Fibroblast of lung (primary cell): ENCODE measurements at places on chromosomes 1 and 21. TPM values are rescaled to one million over a fixed set of nuclear protein-coding genes. Genes with fewer than 3 reads are reported as not detected.

LRRC47 gene
- 25.1 and 26.7 TPM in 2 replicates for total RNA-seq

EFCAB7 gene
- 9.1 and 9.8 TPM in 2 replicates for total RNA-seq

CITED4 gene
- total RNA-seq = 1.7 and 2.6 TPM in 2 replicates

DNA sequence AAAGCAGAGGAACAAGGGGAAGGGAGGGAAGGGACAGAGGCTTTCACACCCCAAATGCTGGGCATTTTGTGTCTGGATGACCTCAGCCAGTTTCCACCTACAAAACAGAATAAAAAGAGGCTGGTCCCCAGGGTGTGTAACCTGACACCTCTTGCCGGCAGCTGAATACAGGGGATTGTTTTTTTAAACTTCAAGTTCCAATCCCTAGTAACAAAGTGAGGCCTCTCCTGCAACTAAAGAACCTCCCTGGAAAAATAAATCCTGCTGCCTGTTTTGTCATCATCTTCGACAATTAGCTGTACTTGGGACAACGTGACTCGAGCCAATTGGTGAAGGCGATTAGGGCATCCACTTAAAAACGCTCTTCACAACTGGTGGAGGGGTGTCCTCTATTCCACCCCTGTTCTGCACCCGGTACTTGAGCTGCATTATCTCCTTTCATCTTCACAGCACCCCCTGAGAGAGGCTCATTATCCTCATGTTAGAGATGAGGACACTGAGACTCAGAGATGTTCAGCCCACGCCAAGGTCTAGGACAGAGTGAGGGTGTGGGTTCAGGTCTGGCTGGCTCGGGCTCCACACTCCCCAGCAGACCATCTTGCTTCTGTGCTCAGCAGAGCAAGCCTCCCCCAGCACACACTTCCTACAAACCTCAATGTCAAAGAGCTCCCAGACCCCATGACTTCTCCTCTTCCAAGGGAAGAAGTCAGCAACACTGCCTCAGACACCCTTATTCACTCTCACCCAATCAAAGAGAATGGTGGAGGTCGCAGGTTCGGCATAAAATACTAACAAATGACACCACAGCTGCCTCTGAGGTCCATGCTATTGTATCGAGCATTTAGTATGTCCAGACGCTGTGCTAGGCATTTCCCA lies 15.2 kb downstream of the ITPKB start:
- DNase-seq = peak; percentile 68

- no peak for DNase-seq
Observed at GRCh38 chr1:20319456-20320220, 29.0 kb downstream of the VWA5B1 start.

DNA sequence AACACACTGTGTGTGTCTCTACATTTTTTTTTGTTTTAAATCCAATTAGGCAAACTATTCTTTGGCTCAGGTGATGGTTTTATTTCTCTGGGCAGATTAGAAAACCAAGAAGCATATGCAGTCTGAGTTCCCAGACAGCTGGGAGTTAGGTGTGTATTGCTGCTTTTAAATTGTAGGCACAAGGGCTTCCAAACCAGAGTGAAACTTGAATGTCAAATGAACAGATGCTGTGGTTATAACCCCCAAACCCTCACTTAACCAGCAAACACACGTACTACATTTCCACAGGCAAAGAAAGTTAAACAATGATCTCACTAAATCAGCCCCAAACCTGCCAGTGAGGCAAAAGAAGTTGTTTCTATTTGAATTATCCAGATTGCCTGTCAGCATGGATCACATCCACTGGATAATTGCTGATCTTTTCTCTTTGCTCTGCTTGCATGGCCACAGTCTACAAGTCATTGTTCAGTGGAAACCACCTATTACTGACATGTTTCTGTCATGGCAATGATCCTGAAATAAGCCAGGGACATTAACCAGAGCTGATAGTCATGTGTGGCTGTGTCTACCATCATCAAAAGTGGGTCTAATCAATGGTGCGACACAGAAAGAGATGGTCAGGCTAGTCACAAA lies 576.5 kb upstream of the PLXNA2 start:
- no peak for DNase-seq

DNA sequence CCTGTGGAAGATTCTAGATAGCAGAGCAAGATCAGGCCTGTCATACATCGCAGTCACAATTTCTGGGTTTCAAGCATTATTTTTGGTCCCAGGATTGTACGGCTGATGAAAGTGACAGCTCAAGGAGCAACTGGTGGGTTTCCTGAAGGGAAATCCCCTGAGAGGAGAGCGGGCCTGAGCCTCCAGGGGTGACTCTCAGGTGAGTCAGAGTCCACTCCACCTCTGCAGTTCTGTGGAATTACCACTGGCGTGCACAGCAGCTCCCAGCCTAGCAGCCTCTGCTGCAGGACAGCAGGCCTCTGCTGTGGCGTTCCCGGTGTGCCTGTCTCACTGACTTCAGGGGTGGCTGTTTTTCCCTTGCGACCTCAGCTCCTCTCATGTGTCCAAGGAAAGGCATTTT lies 24.4 kb downstream of the SLC66A1 start:
- DNase-seq = no peak
